ENCODE measurements at places on chromosomes 7 and 10.

DNA sequence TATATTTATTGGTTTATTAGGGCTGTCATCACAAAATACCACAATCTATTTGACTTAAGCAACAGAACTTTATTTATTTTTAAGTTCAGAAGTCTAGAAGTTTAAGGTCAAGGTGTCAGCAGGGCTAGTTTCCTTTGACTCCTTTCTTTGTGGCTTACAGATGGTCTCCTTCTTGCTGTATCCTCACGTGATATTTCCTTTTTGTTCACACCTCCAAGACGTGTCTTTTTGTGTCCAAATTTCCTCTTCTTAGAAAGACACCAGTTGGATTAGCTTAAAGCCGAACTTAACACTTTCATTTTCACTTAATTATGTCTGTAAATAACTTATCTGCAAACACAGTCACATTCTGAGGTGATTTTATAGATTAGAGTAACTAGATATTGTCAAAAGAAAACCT is 631.4 kb upstream of the POT1 start:
- no peak for DNase-seq

GRCh38 chr7:94300176-94300835 is 94.4 kb upstream of the COL1A2 start:
- no peak for DNase-seq

DNA sequence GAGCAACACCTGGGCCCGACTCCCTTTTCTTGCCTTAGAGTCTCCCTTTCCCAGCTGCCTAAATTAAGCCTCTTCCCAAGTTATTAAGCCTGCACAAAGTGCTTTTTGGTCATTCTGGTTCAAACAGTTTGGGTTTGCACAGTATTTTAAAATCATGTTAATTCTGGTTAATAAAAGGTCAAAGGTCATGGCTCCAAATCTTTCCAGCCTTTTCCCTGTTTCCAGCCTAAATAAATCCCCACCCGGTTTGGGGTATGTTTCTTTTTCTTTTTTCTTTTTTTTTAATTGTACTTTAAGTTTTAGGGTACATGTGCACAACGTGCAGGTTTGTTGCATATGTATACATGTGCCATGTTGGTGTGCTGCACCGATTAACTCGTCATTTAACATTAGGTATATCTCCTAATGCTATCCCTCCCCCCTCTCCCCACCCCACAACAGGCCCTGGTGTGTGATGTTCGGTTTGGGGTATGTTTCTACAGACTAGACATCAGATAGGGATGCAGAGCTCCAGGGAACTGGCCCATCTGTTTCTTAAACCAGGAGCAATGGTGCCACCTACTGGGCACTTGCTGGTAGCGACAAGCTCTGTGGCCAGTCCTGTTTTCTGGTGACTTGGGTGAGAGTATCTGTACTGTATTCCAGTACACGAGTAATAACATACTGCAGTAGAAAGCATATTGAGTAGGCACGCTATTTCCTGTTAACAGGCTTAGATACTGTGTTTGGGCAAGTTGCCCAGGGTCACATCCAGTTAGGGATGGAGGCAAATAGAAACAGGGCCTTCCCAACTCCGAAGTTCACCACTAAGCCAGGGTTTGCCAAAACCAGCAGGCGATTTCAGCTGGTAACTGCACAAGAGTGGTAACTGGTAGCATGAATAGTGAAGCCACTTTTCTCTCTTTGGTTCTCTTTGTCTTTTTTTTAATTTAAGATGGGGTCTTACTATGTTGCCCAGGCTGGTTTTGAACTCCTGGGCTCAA is 60.6 kb upstream of the TRIM8 start:
- DNase-seq: peak; percentile 93

DNA sequence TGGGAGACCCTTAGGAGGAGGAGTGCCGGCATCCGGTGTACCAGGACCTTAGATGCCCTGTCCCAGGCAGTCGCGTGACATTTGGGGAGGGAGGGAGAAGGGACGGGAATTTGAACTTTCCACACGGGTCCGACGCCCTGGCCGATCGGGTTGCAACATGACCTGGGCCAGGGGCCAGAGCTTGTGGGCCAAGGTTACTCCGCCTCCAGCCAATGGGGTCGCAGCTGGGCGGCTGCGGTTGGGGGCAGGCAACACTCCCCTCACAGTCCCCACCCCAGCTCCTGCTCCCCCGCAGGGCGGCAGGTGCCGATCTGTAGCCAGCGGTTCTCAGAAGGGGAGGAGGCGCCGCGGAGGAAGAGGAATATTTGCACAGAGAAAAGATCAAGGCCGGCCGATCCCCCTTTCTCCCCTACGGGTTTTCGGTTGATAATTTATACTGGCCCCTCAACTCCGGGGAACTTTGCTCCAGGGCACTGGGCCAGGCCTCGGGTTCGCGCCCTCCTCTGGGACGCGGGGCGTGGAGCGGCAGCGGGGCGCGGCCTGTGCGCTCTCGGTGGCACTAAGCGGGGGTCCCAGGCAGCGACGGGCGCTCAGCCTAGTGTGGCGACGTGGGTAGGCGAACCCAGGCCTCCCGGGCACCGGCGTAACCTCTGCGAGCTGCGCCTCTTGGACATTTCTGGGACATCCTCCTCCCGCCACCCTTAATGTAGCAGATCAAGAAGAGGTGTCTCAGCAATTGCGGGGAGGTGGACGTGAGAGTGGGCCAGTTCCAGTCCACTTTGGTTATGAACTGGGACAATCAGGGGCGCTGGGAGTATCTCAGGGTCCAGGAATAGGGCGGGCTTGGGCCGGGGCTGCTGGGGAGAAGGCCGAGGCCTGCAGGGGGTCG is 1.2 kb downstream of the MLXIPL start:
- DNase-seq: peak; percentile 65

DNA sequence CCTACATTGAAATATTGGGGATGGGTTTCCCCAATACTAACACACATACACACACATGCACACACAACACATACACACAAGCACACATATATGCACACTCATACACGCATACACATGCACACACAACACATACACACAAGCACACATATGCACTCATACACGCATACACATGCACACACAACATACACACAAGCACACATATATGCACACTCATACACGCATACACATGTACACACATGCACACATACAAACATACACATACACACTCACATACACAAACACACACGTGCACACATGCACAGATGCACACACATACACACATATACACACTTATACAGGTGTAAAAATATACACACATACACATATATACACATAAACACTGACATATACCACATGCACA is 127.4 kb upstream of the C7orf33 start:
- no peak for DNase-seq

DNA sequence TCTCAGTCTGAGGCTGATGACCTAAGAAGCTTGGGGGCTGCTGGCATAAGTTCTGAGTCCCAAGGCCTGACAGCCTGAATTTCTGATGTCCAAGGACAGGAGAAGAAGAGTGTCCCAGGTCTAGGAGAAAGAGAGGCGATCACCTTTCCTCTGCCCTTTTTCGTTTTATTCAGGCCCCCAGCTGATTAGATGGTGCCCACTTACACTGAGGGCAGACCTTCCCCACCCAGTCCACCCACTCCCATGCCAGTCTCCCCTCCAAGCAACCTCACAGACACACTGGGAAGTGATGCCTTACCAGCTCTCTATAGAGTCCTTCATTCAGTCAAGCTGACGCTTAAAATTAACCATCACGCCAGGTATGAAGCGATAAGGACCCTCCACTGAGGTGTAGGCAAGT is 19.3 kb upstream of the LOXL4 start:
- DNase-seq: no peak

DNA sequence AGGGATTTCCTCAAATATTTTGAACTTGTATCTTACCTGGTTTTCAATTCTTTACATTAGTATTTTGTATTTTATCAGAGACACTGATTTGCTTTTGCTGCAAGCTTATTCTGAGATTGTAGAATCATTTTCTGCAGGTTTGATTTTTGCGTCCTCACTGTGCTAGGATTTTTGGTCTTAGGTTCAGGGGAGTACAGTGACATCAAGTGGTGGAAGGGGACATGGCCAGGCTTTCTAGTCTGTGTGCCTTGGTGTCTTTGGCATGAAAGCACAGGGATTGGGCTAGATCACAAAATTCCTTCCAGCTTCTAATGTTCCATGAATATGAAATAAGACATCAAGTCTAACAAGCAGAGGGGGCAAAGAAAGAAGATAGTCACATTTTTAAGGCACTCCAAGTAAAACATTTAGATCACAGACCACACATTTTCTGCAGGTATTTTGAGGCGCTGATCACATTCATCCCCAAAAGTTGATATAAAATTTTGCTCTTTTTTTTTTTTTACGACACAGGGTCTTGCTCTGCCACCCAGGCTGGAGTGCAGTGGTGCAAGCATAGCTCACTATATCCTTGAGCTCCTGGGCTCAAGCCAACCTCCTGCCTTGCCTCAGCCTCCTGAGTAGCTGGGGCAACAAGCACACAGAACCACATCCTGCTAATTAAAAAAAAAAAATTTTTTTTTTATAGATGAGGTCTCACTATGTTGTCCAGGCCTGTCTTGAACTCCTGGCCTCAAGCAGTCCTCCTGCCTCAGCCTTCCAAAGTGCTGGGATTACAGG is 124.4 kb downstream of the PON1 start:
- peak; percentile 66 for DNase-seq

DNA sequence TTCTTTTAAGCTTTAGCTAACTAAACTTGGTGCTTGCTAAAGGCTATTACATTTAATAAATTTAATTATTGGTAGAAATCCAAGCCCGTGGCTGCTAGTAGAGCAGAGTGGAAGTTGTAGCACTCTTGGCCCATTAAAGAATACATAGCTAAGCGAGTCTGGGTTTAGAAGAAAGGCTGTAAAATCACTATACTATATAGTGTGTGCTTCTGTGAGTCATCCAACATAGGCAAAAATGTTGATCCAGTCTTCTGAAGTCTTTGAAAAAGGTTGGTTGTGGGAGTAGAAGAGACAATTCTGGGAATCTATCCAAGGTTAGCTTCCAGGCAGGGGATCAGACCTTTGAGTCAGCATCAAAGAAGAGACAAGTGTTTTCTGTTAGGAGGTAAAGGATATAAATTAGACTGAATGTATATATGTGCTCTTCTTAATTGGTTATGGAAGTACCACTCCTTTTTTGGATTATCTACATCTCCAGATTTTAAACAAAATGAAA is 664.2 kb downstream of the NXPH1 start:
- DNase-seq: no peak

DNA sequence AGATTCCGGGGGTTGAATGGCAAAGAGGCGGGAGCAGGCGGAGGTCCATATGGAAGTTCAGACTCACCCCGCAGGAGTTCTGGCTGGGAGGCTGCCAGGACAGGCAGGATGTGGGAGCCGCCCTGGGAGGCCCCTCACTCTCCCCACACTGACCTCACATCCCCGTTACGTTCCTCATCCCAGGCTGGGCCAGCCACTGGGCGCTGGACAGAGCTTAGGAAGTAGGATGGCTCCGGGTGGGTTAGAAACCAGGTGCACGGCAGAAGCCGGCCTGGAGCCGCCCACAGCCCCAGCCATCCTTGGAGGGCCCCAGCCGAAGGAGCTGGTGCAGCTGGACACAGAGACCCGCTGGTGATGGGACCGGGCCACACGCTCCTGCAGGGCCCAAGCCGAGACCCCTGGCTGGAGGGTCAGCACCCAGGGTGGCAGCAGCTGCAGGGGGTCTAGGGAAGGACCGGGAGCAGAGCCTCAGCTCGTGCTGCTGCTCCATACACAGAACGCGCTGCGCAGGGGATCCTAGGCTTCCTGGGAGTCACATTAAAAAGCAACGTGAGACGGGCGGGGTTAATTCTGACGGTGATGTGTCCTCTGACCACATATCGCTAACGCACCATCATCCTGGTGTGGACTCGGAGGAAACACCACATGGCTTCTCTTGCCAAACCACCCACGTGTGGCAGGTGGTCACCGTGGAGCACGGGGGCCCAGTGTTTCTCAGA is 98.6 kb upstream of the DIP2C start:
- DNase-seq: no peak

DNA sequence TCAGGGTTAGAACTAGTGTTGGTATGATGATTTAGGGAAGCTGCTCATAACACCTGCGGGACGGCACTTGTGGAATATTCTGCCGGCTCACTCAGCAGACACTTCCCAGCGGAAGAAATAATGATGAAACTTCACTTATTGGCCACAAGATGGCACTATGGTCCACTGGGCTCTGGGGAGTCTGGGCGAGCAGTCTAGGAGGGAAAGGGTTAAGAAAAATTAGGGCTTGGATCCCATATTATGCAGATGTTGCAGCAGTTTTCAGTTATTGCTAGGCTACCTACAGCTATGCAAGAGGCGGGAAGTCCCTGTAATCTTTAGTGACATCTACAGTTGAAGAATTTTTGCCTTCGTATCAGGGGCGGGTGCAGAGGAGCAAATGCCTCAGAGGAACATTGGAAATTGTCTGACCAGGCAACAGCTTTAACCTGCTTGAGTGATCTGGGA is 238.7 kb upstream of the PRSS58 start:
- DNase-seq: peak; percentile 60

GRCh38 chr10:54667136-54667535 is 133.9 kb downstream of the PCDH15 start:
- no peak for DNase-seq

- DNase-seq: no peak
Measured at GRCh38 chr7:117190746-117191435, 132.0 kb downstream of the WNT2 start.

DNA sequence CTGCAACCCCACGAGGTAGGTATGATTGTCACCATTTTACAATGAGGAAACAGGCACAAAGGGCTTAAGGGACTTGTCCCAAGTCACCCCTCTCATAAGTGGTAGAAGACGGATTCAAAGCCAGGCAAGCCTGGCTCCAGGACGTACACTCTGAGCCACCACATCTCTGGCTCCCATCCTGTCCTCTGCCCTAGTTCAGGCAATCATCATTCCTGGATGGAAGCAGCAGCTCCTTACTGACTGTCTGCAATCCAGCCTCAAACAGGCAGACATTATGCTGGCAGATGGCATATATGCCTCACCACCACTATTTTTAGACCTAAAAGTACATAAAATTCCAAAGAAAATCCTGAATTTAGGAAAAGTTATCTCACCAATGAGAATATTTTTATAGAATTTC is 100.7 kb downstream of the USP6NL start:
- DNase-seq: no peak

DNA sequence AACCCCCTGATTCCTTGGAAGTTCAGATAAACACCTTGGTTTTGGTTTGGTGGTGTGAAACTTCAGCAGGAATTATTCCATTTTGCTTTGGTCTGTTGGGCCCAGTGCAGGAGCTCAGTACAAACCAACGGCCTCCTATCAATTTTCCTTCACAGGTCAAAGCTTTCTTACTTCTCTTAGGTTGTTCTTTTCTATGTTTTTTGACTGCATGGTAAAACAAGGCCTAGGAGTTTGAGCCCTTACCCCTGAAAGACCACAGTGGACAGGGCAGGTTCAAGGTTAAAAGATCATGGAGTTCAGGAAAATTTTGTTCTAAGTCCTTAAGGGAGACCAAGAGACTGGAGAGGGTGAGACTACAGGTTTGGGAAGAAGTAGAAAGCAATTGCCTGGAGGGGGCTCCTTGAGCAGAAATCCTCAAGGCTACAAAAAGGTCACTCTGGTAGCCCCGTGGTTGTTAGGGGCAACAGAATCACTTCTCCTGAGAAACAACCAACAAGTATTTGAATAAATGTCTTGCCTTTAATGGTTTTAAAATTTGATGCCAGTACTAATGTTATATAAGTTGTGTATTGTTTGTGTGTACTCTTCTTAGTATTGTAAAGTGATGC is 40.9 kb upstream of the FHIP2A start:
- DNase-seq: no peak
